A549 treated with RU486 at 1 μM for 4 hours (cell line): ENCODE measurements at places on chromosomes 2 and 18. TPM values are rescaled to one million over a fixed set of nuclear protein-coding genes. Genes with fewer than 3 reads are reported as not detected.

Gene UGT1A10
- total RNA-seq: 0.15 to 0.17 TPM in 2 of 5 replicates, not detected in the others

Gene AGXT
- not detected in 5 replicates for total RNA-seq

Gene CNRIP1
- 2.2 to 3.2 TPM (median 2.4 TPM) in 5 replicates for total RNA-seq

Gene NDC80
- total RNA-seq: 8.5 to 17.2 TPM (median 14.1 TPM) in 5 replicates

Gene FSHR
- 0.07 TPM in 1 of 5 replicates, not detected in the others for total RNA-seq

Gene C2orf80
- not detected in 5 replicates for total RNA-seq

Gene DNMT3A
- 5.9 to 9.6 TPM (median 8.6 TPM) in 5 replicates for total RNA-seq

Gene RIT2
- total RNA-seq: not detected in 5 replicates

Gene KIF1A
- 0.56 to 0.75 TPM (median 0.66 TPM) in 5 replicates for total RNA-seq

Gene PSMA8
- not detected in 5 replicates for total RNA-seq
